ENCODE measurements at places on chromosomes 12 and 14.

DNA sequence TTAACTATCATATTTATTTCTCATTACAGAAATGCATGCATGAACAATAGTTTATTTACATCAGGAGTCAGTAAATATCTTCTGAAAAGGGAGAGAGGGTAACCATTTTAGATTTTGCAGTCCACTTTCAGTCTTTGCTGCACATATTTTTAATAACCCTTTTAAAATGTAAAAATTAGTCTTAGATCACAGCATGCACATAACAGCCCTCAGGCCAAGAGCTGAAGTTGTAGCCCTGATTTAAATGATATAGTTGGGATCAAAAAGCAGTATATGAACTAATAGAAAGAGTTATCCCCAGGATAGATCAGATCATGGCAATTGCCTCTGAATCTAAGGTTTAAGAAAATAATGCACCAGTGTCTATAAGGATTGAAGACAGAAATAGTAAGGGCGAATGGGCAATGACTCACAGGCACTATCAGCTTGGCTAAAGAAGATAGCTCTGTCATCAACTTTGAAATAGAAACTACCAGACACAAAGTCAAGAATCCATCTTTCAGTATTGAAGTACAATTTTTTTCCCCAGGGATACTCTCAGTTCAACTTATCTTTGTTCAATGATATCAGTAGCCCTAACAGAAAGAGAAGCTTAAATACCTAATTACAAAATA is 13.1 kb upstream of the CLEC7A start:
- DNase-seq: peak; percentile 20

- DNase-seq: no peak
Observed at GRCh38 chr12:119593578-119594398, at the start of gene TMEM233. Gene TMEM233 (plus strand): TSS chr12:119593774. CDS start chr12:119593849, 75 bp downstream.

GRCh38 chr12:120211243-120211903 is 10.5 kb upstream of the RPLP0 start:
- DNase-seq: no peak

- DNase-seq: no peak
Observed at GRCh38 chr12:82648259-82648909, 38.3 kb upstream of the TMTC2 start.

DNA sequence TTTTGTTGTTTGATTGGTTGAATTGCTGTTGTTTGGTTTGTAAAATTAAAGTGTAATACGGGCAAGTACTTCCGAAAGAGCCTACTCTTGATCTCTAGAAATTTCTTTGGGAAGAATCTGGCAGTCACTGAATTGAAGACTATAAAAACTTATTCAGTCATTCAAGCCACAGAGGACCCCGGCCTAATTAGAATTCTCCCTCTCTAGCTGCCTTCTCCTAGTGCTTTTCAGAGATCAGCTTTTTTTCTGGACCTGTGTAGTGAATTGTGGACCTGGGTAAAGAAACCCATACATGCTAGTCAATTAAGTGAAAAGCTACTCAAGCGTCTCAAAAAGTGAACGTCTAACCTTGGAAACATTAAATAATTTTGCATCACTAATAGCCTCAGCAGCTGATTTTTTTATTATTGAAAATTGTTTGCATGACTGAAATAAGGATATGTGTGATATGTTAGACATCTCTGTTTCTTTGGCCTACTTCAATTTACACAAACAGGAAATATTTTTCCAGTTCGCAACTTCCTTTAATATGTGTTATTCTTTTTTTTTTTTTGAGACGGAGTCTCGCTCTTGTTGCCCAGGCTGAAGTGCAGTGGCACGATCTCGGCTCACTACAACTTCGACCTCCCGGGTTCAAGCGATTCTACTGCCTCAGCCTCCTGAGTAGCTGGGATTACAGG is 27.2 kb downstream of the EFCAB11 start:
- DNase-seq: no peak
